ENCODE measurements at places on chromosomes 1 and 21. TPM values are rescaled to one million over a fixed set of nuclear protein-coding genes. Genes with fewer than 3 reads are reported as not detected.

The CFHR2 gene
- total RNA-seq: not detected

DNA sequence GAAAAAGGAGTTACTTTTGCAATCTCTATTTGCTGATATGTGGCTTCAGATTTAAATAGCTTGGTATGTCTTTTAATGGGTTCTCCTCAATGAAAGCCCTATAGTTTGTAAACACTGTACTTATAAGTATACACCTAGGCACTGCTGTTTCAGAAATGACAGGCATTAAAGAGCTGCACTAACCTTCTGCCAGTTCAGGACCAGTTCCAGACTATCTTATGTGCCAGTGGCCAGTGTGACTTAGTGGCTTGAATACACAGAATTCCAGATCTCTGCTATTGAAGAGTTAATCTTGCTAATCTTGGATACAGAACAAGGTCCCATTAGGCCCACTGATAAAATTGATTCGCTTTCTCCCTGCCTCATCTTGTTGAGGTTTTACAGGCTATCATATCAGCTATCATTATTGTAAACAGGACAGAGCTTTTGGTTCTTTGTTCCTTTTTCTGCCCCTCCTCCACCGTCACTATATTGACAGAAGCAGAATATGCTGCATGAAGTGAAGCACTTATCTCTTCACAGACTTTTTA is 337.5 kb downstream of the LRRIQ3 start:
- no peaks in the 10 kb centered on the region for H3K27me3 ChIP-seq
- no peak overlapping the region for H3K4me3 ChIP-seq
- H3K27ac ChIP-seq: no peak overlapping the region
- DNase-seq: no peak

DNA sequence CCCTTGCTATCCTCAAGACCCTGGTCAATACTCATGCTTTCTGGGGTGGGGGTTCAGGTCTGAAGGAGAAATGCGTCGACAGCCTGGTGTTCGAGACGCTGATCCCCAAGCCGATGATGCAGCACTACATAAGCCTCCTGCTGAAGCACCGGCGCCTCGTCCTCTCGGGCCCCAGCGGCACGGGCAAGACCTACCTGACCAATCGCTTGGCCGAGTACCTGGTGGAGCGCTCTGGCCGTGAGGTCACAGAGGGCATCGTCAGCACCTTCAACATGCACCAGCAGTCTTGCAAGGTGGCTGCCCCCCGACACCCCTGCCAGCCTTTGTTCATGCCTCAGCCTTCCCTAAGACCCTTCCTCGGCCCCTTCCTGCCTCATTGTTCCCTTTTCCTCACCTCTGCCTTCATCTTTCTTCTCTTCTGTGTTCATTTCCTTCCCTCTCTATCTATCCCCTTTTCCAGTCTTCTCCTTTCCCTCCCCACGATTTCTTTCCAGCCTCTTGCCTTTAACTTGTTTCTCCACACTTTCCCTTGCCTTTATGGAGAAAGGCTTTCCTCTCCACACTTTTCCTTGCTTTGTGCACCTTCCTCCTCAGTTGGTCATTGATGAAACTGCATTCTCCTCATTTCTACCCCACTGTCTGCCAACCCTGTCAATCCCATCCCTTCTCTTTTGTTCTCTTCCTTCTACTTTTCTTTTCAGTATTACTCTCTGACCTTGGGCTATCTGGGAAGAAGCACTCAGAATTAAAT is 18.3 kb upstream of the IPO9 start:
- peaks cover 11% of the 10 kb centered on the region for H3K4me1 ChIP-seq
- peaks cover 6% of the 10 kb centered on the region for H3K27me3 ChIP-seq
- H3K36me3 ChIP-seq: peaks cover 56% of the 10 kb centered on the region

DNA sequence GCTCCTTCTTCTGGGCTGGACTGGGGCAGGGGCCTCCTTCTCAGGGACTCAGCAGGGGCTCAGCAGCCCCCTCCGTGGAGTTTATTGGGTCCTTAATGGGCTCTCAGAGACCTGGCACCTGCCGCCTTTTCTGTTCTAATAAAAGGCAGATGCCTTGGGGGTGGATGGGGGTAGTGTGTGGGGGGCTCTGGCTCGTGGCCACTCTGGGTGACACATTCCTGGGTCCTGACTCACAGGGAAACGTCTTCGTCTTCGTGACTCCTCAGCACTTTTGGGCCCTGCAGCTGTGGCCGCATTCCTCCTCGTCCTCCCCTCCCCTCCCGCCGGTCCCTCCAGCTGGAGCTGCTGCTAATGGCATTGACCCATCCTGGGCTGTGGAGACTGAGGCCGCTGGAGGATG is 107.8 kb upstream of the WNT4 start:
- H3K4me1 ChIP-seq: no peaks in the 10 kb centered on the region
- H3K27ac ChIP-seq: no peak overlapping the region
- no peak overlapping the region for H3K4me3 ChIP-seq
- peaks cover 10% of the 10 kb centered on the region for H3K27me3 ChIP-seq

DNA sequence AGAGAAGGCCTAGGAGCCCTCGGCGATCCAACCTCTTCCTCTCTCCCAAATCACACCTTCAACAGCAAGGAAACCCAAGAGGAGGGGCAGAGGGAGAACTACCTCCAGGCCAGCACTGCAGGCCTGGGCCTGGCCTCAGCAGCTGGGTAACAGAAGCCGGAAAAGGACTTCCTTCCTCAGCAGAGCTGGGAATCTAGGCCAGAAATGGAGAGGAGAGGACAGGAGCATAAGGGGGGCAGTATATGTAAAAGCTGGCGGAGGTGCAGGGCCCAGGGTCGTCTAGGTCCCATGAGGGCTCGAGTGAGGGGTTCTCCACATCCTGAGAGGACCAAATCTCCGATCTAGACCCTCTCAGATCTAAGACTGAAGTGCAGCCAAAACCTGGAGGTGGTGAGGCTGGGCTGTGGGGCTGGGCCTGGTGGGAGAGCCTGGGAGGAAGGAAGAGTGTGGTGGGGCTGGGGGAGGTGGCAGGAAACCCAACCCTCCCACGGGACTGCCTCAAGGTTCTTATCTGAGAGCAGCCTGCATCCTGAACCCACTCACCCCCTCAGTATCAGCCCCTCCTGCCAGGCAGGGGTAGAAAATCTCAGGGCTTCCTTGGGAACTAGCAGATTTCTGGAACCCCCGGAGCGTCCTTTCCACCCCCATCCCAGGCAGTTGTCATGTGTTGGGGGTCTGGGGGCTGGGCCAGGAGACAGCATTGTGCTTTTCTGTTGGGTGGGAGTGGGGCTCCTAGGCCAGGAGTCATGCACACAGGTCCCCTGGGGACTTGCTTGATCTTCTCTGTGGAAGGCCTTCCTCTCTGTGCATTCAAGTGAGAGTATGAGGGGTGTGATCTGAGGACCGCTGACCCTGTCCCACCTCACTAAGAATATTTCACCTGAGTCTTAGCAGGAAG is 33.0 kb downstream of the PIK3C2B start:
- peak; percentile 78 for DNase-seq
- H3K4me1 ChIP-seq: peaks cover 88% of the 10 kb centered on the region
- peak overlapping the region; percentile 99 for H3K27ac ChIP-seq
- H3K27me3 ChIP-seq: peaks cover 28% of the 10 kb centered on the region
- H3K4me3 ChIP-seq: peak overlapping the region; percentile 83
- peaks cover 84% of the 10 kb centered on the region for H3K36me3 ChIP-seq

- H3K27ac ChIP-seq: no peak overlapping the region
- DNase-seq: no peak
- no peak overlapping the region for H3K4me3 ChIP-seq
- H3K4me1 ChIP-seq: no peaks in the 10 kb centered on the region
- H3K36me3 ChIP-seq: peaks cover 7% of the 10 kb centered on the region
- H3K27me3 ChIP-seq: peaks cover 7% of the 10 kb centered on the region
Measured at GRCh38 chr1:226615876-226616275, 67.3 kb downstream of the STUM start.

- H3K4me3 ChIP-seq: no peak overlapping the region
- no peaks in the 10 kb centered on the region for H3K4me1 ChIP-seq
- DNase-seq: no peak
- peaks cover 1% of the 10 kb centered on the region for H3K36me3 ChIP-seq
Measured at GRCh38 chr1:65691152-65691900, 101.4 kb upstream of the PDE4B start.

DNA sequence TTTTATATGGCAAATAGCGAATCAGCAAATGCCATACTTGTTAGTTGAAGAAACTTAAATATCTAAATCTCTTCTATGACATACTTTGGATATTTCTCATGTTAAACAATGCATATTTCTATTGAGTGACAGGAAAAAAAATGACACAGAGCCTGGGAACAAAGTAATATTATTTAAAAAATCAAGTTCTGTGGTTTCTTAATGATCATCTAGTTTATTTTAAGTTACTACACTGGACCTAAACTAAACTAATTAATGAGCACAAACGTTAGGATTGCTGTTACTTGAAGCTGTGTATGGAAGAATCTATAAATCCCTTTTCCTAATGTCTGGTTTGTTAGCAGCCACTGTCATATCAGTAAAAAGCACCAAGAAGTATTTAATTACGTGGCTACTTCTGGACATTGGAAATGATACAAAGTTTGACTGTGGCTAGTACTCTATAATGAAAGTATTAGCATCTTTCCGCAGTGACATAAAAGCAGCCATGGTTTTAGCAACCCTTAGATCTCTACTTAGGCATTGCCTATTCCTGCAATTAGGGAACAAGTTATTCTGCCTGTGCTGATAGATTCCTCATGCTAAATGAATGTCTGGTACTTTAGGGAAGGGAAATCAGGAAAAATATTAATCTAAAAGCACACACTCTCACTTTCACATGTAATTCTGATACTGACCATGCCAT is 981.7 kb upstream of the B3GALT2 start:
- DNase-seq: no peak
- H3K27me3 ChIP-seq: no peaks in the 10 kb centered on the region
- H3K4me1 ChIP-seq: no peaks in the 10 kb centered on the region
- H3K4me3 ChIP-seq: no peak overlapping the region
- H3K36me3 ChIP-seq: no peaks in the 10 kb centered on the region
- H3K27ac ChIP-seq: no peak overlapping the region

Data from endothelial cell (in vitro differentiated cells).